Activated T-cell treated with anti-CD3 and anti-CD28 coated beads for 4 hours (primary cell): ENCODE measurements at places on chromosomes 12 and 14.

DNA sequence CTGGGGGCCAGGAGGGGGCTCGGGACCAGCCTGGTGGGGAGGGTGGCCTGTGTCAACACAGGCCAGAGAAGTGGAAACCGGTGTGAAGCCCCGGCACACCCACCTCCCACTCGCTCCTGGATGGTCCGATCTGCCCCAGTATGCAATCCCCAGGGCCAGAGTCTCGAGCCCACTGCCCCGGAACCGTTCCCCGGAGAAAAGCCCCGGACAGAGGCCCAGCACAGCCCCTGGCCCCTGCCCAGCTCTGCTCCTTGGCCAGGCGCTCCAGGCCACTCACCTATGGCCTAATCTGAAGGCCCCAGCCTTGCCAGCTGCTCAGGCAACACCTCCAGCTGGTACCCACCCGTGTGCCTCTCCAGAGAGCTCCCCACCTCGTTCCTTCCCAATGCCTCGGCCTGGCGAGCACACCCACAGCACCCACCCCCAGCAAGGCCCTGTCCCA, 17.7 kb downstream of the AKT1 start:
- DNase-seq = no peak

DNA sequence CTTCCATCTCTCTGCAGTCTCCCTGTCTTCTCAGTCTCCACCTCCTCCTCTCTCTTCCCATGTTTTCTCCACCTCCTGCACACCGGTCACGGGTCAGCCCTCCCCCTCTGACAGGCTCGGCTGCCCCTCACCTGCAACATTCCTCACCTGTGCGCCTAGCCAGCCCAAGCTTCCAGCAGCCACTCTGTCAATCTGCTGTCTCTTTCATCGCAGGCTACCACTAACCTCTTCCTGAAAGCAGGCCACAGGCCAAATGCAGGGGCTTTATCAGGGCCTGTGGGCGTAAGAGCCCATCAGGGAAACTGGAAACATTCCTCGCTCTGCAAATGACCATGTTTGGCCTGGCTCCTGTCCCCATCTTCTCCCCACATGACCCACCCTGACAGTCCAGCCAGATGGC, 34.5 kb downstream of the CMKLR1 start:
- DNase-seq = no peak

GRCh38 chr12:88420457-88420856, 159.8 kb downstream of the KITLG start:
- DNase-seq = no peak

- no peak for DNase-seq
Measured at GRCh38 chr12:115387467-115387901, 703.5 kb upstream of the TBX3 start.

DNA sequence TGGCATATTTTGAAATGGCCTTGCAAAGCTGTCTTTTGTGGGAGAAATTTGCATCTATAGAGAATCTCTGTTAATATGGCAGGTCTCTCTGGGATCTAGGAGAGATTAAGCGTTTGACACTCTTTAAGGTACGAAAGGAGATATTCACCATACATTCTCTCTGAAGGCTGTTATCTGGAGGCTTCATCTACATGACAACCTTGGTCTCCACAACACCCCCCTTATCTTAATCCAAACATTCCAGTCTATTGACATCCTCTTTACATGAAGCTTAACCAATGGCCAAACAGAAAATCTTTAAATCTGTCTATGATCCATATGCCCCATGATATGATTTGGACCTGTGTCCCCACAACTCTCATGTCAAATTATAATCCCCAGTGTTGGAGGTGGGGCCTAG, 137.4 kb downstream of the DERA start:
- DNase-seq = no peak

- no peak for DNase-seq
Measured at GRCh38 chr14:98077176-98077575, 1194.8 kb downstream of the BCL11B start.

DNA sequence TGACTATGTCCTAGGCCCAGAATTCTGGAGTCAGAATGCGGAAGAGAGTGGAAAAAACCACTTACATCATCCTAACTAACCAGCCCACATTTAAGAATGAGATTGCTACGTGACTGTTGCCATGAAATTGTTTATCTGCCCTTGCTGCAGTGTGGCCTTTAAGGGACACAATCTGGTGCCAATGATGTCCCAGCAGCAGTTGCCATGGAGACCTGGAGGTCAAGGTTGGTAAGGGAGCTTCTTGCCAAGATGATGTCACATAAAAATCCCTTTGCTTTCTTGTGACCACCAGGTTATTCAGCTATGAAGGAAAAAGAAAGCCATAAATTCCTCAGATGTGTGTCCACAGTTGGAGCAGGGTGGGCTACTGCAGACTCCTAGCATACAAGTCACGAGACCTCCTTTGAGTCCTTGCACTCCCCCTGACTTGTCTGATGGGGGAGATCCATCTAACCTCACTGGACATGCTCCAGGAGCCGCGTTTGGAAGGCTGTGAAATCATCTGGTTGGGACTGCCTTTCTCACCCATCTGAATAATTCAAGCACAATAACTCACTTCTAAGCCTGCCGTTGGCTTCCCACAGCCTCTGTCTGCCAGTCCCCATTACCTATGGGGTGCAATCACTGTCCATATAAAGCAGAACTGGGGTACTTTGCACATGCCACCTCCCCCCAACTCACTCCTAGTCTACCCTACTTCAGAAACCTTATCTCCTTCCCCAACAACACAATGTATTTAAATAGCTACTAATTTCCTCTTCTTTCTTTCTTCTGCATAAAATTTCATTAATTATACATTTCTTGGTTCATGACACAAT, 165.6 kb downstream of the ZFP36L1 start:
- DNase-seq = no peak

GRCh38 chr12:14058717-14059116, 77.3 kb upstream of the GRIN2B start:
- DNase-seq = no peak

- no peak for DNase-seq
Measured at GRCh38 chr12:79648881-79649280, 41.9 kb downstream of the PAWR start.

- DNase-seq = no peak
Measured at GRCh38 chr14:32364941-32365340, 35.8 kb downstream of the AKAP6 start.

GRCh38 chr14:100605230-100605629, 18.0 kb upstream of the BEGAIN start:
- DNase-seq = no peak

DNA sequence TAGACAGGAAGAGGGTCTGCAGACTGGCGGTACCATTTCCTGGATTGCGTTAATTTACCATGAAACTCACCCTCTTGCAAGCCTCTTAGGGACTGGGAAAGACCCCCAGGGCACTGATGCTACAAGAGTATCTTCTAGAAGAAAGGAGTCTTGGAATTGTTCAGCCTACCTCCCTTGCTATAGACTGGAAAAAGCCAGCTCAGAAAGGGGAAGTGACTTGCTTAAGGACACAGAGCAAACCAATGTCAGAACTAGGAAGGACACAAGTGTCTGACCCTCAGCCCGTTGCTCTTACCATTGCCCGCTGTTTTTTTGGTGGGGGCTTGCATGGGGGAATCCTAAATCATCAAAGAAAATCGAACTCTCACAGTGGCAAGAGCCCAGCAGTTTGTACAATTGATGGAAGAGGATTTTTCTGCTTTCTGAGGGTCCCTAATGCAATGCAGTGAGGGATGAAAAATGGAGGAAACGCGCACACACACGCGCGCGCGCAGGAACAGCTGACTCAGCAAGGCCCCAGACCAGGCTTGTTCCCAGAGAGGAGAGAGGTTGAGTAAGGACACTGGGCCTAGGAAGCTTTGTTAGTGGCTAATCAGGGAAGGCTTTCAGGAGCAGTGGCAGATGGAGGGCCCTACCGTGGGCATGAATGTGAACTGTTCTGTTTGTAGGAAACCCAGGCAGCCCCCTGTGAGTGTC, 50.9 kb downstream of the RIN3 start:
- DNase-seq = no peak

GRCh38 chr14:38021861-38022260, 185.8 kb upstream of the SSTR1 start:
- DNase-seq = no peak

- DNase-seq = no peak
Measured at GRCh38 chr12:113846883-113847755, 119.0 kb downstream of the RBM19 start.

- no peak for DNase-seq
Measured at GRCh38 chr14:96112032-96112431, 72.9 kb downstream of the C14orf132 start.

- no peak for DNase-seq
Measured at GRCh38 chr12:93315907-93316622, 61.7 kb upstream of the NUDT4 start.

DNA sequence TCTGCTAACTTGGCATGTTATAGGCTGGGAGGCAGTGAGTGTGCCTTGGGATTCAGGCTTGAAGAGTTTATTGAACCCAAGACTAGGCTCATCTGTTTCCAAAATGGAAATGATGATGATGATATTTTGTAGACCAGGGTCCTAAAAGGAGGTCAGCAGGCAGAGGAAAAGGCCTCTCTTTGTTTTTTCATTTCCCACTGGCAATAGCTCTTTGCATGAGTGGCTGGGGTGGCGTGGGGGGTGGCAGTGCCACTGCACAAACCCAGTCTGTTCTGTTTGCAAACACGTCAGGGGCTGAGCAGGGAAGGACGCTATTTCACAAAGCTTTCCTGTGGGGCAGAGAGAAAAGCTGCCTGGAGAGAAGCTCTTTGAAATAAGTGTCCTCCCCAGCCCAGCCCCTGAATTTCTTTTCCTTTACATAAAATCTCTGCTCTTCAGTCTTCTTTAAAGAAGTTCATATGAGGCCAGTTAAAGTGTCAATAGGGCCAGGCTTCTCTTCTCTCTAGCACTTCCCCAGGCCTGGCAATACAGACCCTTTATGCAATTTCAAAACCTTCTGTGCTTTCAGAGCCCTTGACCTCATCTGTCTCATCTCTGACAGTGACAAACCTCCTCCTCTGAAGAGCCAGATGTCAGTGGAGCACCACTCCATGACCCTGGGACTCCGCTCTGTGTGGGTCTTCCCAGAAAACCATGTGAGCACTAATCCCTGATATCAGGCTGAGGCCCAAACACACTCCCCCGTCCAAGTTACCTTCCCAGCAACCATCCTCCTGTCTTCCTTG, 72.8 kb downstream of the ZNF664 start:
- DNase-seq = no peak

- DNase-seq = no peak
Measured at GRCh38 chr12:25906651-25907340, 51.7 kb upstream of the RASSF8 start.

GRCh38 chr14:52318062-52318461, 4.0 kb downstream of the PTGER2 start:
- no peak for DNase-seq

DNA sequence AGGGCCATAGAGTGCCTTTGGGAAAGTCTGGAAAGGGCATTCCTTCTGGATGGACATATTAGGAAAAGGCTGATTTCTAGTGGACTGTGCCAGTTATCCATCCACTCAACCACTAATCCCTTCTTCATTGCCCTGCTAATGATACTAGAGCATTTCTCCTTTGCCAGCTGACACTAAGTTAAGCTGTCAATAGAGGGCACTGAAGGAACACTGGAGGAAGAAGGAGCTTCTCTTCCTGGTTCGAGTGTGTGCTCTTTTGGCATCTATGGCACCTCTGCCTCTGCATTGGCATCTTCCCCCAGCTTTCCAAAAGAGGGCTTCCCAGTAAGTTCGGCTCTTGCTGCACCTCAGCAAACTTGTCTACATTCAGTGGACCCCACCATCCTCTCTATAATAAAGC, 165.4 kb downstream of the DERA start:
- no peak for DNase-seq

DNA sequence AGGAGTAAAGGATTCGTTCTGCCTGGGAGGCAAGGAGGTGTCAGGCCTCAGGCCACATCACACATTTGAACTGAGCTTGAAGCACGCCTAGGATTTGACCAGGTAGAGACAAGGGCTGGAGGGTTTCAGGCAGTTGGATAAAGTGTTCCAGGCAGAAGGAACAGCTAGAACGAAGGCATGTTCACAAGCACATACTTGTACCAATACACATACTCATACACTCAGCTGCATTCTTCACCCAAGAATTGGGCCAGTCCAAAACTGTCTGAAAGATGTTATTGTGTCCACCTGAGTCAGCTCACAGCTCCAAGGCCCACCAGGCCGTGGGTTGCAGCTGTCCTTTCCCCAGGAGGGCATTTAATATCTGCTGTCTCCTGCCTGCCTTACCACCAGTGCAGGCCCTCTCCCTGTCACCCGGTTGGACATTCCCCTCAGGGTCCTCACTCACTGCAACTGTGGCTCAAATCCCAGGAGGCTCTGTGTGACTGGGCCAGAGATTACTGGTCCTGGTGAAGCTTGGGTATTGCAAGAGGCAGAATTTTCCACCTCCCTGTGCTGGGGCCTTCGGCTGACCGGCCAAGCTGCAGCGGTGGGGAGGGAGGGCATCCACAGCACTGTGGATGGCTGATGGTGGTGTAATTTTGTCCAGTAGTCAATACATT, 12.8 kb upstream of the AQP2 start:
- no peak for DNase-seq

GRCh38 chr12:132162508-132163031, 18.3 kb downstream of the NOC4L start:
- no peak for DNase-seq

GRCh38 chr12:102961466-102961855, 4.0 kb downstream of the ASCL1 start:
- no peak for DNase-seq

- no peak for DNase-seq
Measured at GRCh38 chr14:38134416-38135030, 73.2 kb upstream of the SSTR1 start.

DNA sequence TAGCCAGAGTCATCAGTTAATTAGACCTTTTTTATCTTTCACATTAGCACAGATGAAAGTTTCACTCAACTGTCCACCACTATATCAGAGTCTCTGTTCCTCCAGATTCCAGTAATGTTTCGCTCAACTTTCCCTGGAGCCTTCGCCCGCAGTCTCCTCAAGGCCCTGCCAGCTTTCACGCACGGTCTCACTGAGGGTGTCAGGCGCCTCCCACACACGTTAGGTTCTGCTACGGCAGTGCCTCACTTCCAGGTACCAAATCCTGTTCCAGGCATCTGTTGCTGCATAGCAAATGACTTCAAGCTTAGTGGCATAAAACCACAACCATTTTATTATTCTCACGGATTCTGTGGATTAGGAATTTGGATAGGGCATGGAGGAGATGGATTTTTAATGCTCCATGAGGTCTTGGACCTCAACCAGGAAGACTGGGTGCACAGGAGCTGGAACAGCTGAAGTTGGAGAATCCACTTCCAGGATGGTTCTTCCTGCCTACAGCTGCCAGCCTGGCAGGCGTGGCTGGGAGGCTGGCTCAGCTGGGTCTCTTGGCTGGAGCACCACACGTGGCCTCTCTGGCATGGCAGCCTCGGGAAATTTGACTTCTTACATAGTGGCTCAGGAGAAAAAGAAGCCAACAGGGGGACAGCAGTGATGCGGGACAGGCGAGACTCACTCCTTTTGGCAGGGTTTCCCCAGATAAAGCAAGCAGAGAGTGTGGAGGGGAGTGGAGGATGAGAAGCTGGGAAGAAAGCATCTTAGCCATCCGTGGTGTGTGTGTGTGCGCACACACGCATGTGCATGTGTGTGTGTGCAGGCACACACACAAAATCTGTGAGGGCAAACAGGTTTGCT, 21.3 kb upstream of the BCDIN3D start:
- no peak for DNase-seq

GRCh38 chr12:114692186-114693058, 8.4 kb upstream of the TBX3 start:
- no peak for DNase-seq

- no peak for DNase-seq
Measured at GRCh38 chr12:57755454-57756372, 810 bp downstream of the MARCHF9 start.

- no peak for DNase-seq
Measured at GRCh38 chr14:21248739-21249411, 20.4 kb downstream of the HNRNPC start.

- DNase-seq = no peak
Measured at GRCh38 chr12:76242813-76243550, 105.2 kb downstream of the BBS10 start.
